Activated CD4-positive, alpha-beta memory T cell treated with anti-CD3 and anti-CD28 coated beads for 36 hours (primary cell): ENCODE measurements at places on chromosomes 7 and 10. TPM values are rescaled to one million over a fixed set of nuclear protein-coding genes. Genes with fewer than 3 reads are reported as not detected.

Gene FBXL13
- 0.45 TPM for total RNA-seq

Gene SERPINE1
- not detected for total RNA-seq

Gene CYTH3
- total RNA-seq: 1.6 TPM

- DNase-seq: no peak
These were observed 40.3 kb downstream of the PITRM1 start for GRCh38 chr10:3132036-3133025.

GRCh38 chr7:115816318-115816974 is 214.1 kb downstream of the TFEC start:
- no peak for DNase-seq

GRCh38 chr7:99734987-99735386 is at the start of gene CYP3A7:
TSS of gene CYP3A7 (minus strand) at chr7:99735196. CDS start at chr7:99735093, 103 bp downstream.
- no peak for DNase-seq

DNA sequence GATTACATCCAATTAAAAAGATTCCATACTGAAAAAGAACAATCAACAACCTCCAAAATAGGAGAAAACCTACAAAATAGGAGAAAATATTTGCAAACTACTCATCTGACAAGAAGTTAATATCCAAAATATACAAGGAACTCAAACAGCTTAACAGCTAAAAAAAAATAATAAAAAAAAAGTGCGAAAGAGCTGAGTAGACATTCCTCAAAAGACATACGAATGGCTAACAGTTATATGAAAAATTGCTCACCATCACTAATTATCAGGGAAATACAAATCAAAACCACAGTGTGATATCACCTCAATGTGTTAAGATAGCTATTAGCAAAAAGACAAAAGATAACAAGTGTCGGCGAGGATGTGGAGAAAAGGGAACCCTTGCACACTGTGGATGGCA is 450.3 kb downstream of the PHTF2 start:
- no peak for DNase-seq
